Fibroblast of lung (primary cell): ENCODE measurements at places on chromosomes 2 and 18.

- DNase-seq, result no peak
- no peaks in the 10 kb centered on the region for H3K27me3 ChIP-seq
- no peak overlapping the region for H3K27ac ChIP-seq
- no peaks in the 10 kb centered on the region for H3K4me1 ChIP-seq
Observed at GRCh38 chr2:204012072-204012653, 75.6 kb downstream of the ICOS start.

DNA sequence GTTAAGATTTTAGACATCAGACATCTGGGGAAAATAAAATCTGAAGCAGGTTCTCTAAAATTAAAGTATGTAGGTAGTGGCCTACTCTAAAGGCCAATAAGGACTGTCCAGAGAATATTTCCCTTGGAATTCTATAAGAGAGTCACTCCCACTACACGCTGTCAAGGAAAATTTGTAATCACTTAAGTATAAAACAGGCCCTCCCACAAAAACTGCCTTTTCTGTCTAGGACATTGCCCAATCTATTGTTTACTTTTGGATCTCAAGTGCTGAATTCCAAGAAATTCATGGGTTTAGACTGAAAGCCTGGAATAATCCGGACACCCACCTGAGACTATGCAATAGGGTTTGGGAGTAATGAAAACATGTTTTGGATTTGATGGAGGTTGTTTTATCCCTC is 1.7 kb upstream of the SRBD1 start:
- H3K27ac ChIP-seq, result no peak overlapping the region
- no peak overlapping the region for H3K4me3 ChIP-seq
- no peaks in the 10 kb centered on the region for H3K27me3 ChIP-seq

- peak; percentile 45 for DNase-seq
- no peaks in the 10 kb centered on the region for H3K27me3 ChIP-seq
- H3K36me3 ChIP-seq, result no peaks in the 10 kb centered on the region
Observed at GRCh38 chr18:11953113-11953512, 28.2 kb upstream of the IMPA2 start.

GRCh38 chr2:188466761-188467160 is 175.1 kb downstream of the GULP1 start:
- H3K4me1 ChIP-seq, result no peaks in the 10 kb centered on the region
- H3K27me3 ChIP-seq, result no peaks in the 10 kb centered on the region
- no peaks in the 10 kb centered on the region for H3K36me3 ChIP-seq
- no peak overlapping the region for H3K27ac ChIP-seq
- H3K4me3 ChIP-seq, result no peak overlapping the region

DNA sequence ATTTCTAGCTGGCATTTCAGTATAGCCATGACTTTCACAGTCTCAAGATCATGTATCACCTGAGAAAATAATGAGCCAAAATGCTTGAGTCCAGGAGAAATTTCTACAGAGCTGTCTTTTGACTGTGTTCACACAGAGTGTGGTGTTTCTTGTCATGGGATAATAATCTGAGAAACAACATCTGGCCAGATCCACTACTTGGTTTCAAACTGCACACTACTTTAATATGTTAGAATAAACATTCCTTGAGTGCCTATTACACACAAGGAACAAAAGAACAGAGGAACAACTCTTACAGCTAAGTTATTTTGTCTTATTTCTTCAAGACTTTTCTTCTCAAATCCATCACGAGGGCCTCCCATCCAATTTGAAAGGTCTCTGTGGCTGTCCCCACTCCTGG is 108.3 kb downstream of the SS18 start:
- H3K27me3 ChIP-seq, result no peaks in the 10 kb centered on the region
- H3K27ac ChIP-seq, result no peak overlapping the region
- H3K4me1 ChIP-seq, result no peaks in the 10 kb centered on the region
- H3K4me3 ChIP-seq, result no peak overlapping the region

DNA sequence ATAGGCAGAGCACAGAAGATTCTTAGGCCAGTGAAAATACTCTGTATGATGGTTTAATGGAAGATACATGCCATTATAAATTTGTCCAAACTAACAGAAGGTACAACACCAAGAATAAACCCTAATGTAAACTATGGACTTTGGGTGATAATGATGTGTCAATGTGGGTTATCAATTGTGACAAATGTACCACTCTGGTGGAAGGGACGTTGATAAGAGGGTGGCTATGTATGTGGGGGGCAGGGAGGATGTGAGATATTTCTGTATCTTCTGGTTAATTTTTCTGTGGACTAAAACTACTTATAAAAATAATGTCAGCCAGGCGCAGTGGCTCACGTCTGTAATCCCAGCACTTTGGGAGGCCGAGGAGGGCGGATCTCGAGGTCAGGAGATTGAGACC is 86.2 kb downstream of the HNRNPLL start:
- DNase-seq, result no peak
- H3K4me3 ChIP-seq, result no peak overlapping the region

DNA sequence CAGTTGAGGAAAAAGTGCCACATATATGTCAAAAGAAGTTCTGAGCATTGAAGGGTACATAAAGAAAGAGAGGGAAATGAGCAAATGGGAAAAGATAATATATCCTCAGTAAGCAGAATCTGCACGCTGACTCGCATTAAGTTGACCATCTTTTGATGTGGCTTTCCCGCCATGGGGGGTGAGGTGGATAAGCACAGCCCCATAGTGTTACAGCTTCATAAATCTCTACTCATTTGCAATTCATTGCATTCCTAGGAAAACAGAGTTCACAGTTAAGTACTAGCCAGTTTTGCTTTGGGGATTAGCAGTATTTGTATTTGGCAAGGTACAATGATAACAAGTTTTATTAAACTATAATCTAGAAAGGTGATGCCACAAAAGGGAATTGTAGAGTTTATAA is 814.2 kb downstream of the LRP1B start:
- DNase-seq, result no peak
- H3K4me1 ChIP-seq, result no peaks in the 10 kb centered on the region
- H3K27me3 ChIP-seq, result no peaks in the 10 kb centered on the region
- H3K27ac ChIP-seq, result no peak overlapping the region
- H3K36me3 ChIP-seq, result no peaks in the 10 kb centered on the region

DNA sequence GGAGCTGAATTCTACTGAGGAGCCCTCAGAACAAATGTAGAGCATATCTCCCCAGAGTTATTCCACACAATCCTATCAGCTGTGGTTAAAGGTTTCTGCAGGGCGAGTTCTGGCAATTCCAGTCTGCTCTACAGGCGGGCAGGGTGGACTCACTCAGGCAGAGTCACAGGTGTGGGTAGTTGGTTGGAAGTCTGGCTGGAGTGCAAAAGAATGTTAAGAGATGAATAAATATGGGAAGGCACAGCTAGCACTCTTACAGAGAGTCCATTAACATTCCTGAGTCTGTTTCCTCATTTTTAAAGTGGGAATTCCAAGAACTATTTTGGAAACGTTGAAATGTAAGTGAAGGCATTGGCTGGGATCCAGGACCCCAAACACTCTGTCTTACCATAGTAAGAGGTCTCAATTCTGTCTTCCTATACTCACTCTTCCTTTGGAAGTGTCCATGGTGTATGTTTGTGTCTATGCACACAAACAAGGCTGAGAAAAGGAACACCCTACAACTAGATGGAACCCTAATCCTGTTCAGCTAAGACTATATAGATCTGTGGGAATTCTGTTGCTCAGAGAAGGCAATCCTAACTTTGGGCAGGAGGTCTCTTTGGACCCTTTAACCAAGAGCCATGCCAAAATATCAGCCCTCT is 63.3 kb upstream of the AQP4 start:
- H3K4me3 ChIP-seq, result no peak overlapping the region
- H3K27ac ChIP-seq, result no peak overlapping the region
- no peaks in the 10 kb centered on the region for H3K4me1 ChIP-seq
- H3K36me3 ChIP-seq, result no peaks in the 10 kb centered on the region

DNA sequence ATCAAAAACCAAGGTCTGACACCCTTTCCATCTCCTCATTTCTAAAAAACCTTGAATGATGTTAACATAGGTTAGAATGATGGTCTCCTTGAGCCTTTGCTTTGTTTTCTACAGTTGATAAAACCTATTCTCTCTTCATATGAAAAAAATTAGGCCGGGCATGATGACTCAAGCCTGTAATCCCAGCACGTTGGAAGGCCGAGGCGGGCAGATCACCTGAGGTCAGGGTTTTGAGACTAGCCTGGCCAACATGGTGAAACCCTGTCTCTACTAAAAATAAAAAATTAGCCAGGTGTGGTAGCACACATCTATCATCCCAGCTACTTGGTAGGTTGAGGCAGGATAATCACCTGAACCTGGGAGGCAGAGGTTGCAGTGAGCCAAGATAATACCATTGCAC is 49.4 kb downstream of the CCDC88A start:
- H3K4me3 ChIP-seq, result no peak overlapping the region
- H3K27ac ChIP-seq, result no peak overlapping the region
- DNase-seq, result no peak

- H3K4me3 ChIP-seq, result no peak overlapping the region
- H3K4me1 ChIP-seq, result no peaks in the 10 kb centered on the region
- H3K27ac ChIP-seq, result no peak overlapping the region
- DNase-seq, result peak; percentile 49
- H3K27me3 ChIP-seq, result no peaks in the 10 kb centered on the region
Observed at GRCh38 chr18:73842795-73843394, 304.7 kb downstream of the FBXO15 start.

- no peak for DNase-seq
- H3K27me3 ChIP-seq, result no peaks in the 10 kb centered on the region
- H3K4me1 ChIP-seq, result no peaks in the 10 kb centered on the region
Observed at GRCh38 chr2:165911981-165912380, 41.6 kb downstream of the TTC21B start.

DNA sequence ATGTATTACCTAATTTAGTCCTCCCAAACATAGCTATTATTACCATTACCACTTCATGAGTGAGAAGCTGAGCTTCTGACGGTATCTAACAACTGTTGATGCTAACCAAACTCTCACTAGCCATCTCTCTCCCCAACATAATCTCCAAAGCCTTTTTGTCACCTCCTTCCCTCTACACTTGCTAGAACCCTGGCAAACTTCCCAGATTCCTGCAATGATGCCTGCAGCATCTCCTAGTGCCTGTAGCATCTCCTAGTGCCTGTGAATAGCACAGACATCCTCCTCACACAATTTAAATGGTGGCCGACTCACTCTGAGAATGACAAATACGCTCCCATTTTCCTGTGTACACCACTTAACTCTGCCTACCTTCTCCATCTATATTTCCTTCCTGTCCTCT is 126.7 kb downstream of the STK39 start:
- H3K36me3 ChIP-seq, result no peaks in the 10 kb centered on the region
- peak; percentile 16 for DNase-seq
- H3K4me3 ChIP-seq, result no peak overlapping the region
- no peaks in the 10 kb centered on the region for H3K27me3 ChIP-seq

- peak; percentile 97 for DNase-seq
- no peak overlapping the region for H3K27ac ChIP-seq
- H3K4me3 ChIP-seq, result no peak overlapping the region
- H3K27me3 ChIP-seq, result no peaks in the 10 kb centered on the region
Observed at GRCh38 chr2:206915121-206915520, 24.2 kb upstream of the CPO start.

GRCh38 chr2:121001641-121002040 is 266.0 kb downstream of the GLI2 start:
- no peaks in the 10 kb centered on the region for H3K36me3 ChIP-seq
- H3K4me1 ChIP-seq, result no peaks in the 10 kb centered on the region
- DNase-seq, result no peak
- H3K27ac ChIP-seq, result no peak overlapping the region
- no peak overlapping the region for H3K4me3 ChIP-seq
- peaks cover 4% of the 10 kb centered on the region for H3K27me3 ChIP-seq

- H3K27me3 ChIP-seq, result no peaks in the 10 kb centered on the region
- peak; percentile 22 for DNase-seq
- no peaks in the 10 kb centered on the region for H3K36me3 ChIP-seq
- no peak overlapping the region for H3K27ac ChIP-seq
Observed at GRCh38 chr2:183034806-183035205, 3.5 kb downstream of the NCKAP1 start.

DNA sequence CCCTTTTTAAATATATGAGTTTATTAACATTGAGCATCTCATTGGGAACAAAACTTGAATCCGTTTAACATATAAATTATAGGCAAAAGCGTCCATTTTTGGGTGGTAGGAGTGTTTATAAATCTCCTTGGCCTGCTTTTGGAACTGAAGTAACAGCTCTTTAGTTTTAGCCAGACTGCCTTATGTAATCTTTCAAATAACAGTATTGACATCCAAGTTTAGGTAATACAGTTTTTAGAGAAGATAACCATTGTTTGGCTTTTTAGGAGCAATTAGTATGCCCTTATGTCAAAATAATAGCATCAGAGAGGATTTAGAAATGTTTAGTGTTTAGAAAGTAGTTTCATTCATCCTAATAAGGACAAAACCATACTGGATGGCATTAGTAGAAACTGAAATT is 361.9 kb downstream of the ARHGAP15 start:
- H3K36me3 ChIP-seq, result no peaks in the 10 kb centered on the region
- H3K4me3 ChIP-seq, result no peak overlapping the region
- no peak overlapping the region for H3K27ac ChIP-seq
- H3K4me1 ChIP-seq, result peaks cover 3% of the 10 kb centered on the region
- DNase-seq, result no peak

DNA sequence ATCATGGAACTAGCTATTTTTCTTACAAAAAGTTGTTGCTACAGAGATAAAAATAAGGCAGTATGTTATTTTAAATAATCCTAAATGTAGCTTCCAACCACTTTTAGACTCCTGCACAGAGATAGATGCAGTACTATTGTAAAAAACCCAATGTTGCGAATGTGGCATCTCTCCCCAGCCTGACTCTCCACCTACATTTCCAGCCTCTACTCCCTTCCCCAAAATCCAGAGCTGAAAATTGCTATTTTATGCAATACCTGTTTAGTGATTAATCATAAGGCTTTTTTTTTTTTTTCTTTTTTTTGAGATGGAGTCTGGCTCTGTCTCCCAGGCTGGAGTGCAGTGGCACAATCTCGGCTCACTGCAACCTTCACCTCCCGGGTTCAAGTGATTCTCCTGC is 39.4 kb downstream of the SPRED2 start:
- no peak overlapping the region for H3K27ac ChIP-seq
- H3K27me3 ChIP-seq, result no peaks in the 10 kb centered on the region
- H3K4me1 ChIP-seq, result peaks cover 14% of the 10 kb centered on the region
- no peak for DNase-seq
